ENCODE measurements at places on chromosomes 3 and 15. TPM values are rescaled to one million over a fixed set of nuclear protein-coding genes. Genes with fewer than 3 reads are reported as not detected.

GRCh38 chr3:108090049-108090700, 656 bp downstream of the CD47 start:
- DNase-seq: peak; percentile 56
- H3K36me3 ChIP-seq: no peaks in the 10 kb centered on the region
- H3K4me1 ChIP-seq: peaks cover 59% of the 10 kb centered on the region
- peak overlapping the region; percentile 95 for H3K27ac ChIP-seq
- no peaks in the 10 kb centered on the region for H3K27me3 ChIP-seq
- H3K4me3 ChIP-seq: peak overlapping the region; percentile 89

DNA sequence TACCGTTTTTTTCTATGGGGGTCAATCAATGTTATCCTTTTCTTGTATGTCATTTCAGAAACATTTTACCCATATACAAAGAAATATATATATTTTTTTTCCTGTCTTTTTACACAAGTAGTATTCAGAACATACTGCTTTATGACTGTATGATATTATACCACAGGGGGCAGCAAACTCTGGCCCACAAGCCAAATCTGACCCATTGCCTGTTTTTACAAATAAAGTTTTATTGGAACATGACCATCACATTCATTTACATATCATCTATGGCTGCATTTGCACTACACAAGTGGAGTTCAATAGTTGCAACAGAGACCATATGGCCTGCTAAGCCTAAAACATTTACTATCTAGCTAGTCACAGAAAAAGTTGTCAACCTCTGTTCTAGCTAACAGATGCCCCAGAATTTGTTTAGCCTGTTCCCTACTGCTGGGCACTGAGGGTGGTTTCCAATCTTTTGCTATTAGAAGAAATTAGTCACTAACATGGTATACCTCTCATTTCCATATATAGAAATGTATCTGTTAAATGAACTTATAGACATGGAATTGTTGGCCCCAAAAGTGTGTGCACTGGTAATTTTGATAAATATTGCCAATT, 57.7 kb downstream of the BFSP2 start:
- no peaks in the 10 kb centered on the region for H3K36me3 ChIP-seq
- H3K27ac ChIP-seq: no peak overlapping the region
- H3K4me1 ChIP-seq: peaks cover 11% of the 10 kb centered on the region
- H3K4me3 ChIP-seq: no peak overlapping the region
- H3K27me3 ChIP-seq: no peaks in the 10 kb centered on the region

NAALADL2 gene
- total RNA-seq: not detected

PPP1R2 gene
- 119 TPM for total RNA-seq

- no peak for DNase-seq
- no peaks in the 10 kb centered on the region for H3K27me3 ChIP-seq
- H3K27ac ChIP-seq: no peak overlapping the region
- no peak overlapping the region for H3K4me3 ChIP-seq
- no peaks in the 10 kb centered on the region for H3K4me1 ChIP-seq
- peaks cover 24% of the 10 kb centered on the region for H3K36me3 ChIP-seq
Observed at GRCh38 chr3:122493296-122493695, 21.4 kb downstream of the KPNA1 start.

UNC13C gene
- total RNA-seq: not detected

GRCh38 chr3:94481226-94481898, 418.5 kb downstream of the NSUN3 start:
- no peak overlapping the region for H3K4me3 ChIP-seq
- no peak for DNase-seq
- H3K27ac ChIP-seq: no peak overlapping the region
- no peaks in the 10 kb centered on the region for H3K4me1 ChIP-seq
- no peaks in the 10 kb centered on the region for H3K27me3 ChIP-seq
- H3K36me3 ChIP-seq: no peaks in the 10 kb centered on the region

DNA sequence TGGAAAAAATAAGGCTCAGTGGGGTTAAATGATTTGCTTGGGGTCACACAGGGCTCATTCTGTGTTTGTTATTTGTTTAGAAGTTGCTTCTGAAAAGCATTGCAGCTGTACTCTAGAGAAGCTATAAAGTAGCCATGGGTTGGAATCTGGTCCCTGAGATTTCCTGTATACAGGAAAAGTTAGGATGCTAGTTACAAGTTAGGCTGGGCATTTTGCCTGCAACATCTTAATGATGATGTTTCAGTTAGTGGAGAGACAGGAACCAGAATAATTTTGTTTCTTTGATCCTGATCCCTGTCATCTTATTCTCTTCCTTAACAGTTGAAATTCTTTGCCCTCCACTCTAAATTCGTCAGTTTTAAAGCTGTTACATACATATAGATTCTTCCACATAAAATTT, 445.3 kb downstream of the OTOL1 start:
- no peak for DNase-seq
- H3K4me3 ChIP-seq: no peak overlapping the region
- H3K27ac ChIP-seq: no peak overlapping the region
- H3K36me3 ChIP-seq: no peaks in the 10 kb centered on the region

KNG1 gene
- 0.47 TPM for total RNA-seq

DNA sequence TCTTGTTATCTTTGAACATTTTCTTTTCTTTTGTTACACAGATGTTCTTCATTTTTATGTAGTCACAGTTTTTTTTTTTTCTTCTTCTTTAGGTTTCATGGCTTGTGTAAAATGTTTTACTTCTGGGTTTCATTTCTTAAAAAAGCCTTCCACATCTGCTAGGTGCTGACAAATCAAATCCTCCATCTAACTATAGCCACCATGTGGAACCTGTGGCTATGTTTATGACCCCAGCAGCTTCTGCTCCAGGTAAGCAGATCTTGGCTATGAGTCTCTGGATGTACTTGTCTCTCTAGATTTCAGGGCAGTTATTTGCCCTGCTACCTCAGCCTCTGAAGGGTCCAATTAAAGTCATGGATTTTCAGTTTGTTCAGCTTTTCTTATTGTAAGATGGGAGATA, 44.5 kb downstream of the OXSM start:
- no peaks in the 10 kb centered on the region for H3K27me3 ChIP-seq
- DNase-seq: no peak
- H3K4me1 ChIP-seq: no peaks in the 10 kb centered on the region
- no peak overlapping the region for H3K4me3 ChIP-seq
- H3K27ac ChIP-seq: no peak overlapping the region

CATSPER2 gene
- total RNA-seq: 8.3 TPM

DNA sequence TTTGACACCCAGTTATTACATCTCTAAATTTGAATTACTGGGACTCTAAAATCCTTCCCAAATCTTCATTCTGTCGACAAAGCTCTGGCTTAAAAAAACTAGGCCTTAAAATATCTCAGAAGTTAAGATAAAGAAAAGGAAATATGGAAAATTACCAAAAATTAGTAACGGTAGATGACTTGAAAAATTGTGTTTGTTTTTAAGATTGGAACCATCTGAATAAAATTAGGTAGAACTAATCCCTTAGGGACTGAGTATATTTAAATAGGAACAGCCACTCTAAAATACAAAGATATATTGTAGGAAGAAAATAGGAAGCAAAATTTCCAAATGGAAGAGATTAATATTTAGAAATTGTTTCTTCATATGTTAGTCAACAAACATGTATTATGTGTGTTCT, 45.1 kb upstream of the CHMP2B start:
- H3K27me3 ChIP-seq: no peaks in the 10 kb centered on the region
- no peaks in the 10 kb centered on the region for H3K4me1 ChIP-seq
- no peak overlapping the region for H3K27ac ChIP-seq
- DNase-seq: no peak
- H3K4me3 ChIP-seq: no peak overlapping the region

FANCI gene
- 12.4 TPM for total RNA-seq

GRCh38 chr3:89113344-89113743, 5.9 kb downstream of the EPHA3 start:
- H3K4me3 ChIP-seq: no peak overlapping the region
- H3K4me1 ChIP-seq: no peaks in the 10 kb centered on the region
- no peak overlapping the region for H3K27ac ChIP-seq
- no peaks in the 10 kb centered on the region for H3K36me3 ChIP-seq
- no peak for DNase-seq

ADAMTSL3 gene
- 0.09 TPM for total RNA-seq

GRCh38 chr3:29537889-29538609, 257.2 kb downstream of the RBMS3 start:
- H3K27me3 ChIP-seq: no peaks in the 10 kb centered on the region
- no peaks in the 10 kb centered on the region for H3K36me3 ChIP-seq
- no peak overlapping the region for H3K27ac ChIP-seq
- H3K4me1 ChIP-seq: no peaks in the 10 kb centered on the region

DNA sequence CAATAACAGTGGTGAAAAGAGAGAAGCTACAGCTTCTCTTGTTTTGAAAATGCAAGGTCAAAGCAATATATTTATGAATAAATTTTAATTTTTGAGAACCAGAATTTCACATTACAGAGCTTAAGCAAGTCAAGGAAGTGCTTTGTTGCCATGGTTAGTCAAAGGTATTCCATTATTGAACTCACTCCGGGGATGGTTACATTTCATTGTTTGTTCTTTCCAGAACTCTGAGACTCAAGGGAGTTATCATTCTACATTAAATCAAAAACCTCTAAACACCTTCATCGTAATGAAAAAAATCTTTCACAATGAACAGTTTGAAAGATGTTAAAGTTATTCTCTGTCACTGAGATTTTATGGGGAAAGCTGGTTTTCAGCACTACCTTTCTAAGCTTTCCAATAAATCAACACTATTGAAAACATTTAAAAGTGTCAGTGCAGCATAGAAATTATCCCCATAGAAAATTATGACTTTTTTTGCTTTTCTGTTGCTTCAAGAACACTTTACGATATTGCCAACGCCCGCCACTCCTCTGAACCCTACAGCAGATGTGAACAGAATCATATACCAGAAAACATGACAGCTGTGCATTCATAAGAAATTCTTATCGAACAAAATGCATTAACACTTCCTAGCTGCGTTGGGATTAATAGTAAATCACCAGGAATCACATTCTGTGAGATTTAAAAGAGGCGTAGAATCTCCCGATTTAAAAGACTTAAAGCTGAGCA, 83.0 kb downstream of the OTOL1 start:
- no peak for DNase-seq
- H3K36me3 ChIP-seq: no peaks in the 10 kb centered on the region
- no peaks in the 10 kb centered on the region for H3K27me3 ChIP-seq
- H3K4me3 ChIP-seq: no peak overlapping the region
- H3K4me1 ChIP-seq: no peaks in the 10 kb centered on the region

GRCh38 chr15:66701422-66702034, 508 bp upstream of the SMAD6 start:
- H3K4me1 ChIP-seq: peaks cover 29% of the 10 kb centered on the region
- peak overlapping the region; percentile 89 for H3K4me3 ChIP-seq
- H3K27ac ChIP-seq: no peak overlapping the region
- no peaks in the 10 kb centered on the region for H3K36me3 ChIP-seq

MFGE8 gene
- total RNA-seq: 132 TPM

ADAMTS7 gene
- total RNA-seq: 2.3 TPM

DNA sequence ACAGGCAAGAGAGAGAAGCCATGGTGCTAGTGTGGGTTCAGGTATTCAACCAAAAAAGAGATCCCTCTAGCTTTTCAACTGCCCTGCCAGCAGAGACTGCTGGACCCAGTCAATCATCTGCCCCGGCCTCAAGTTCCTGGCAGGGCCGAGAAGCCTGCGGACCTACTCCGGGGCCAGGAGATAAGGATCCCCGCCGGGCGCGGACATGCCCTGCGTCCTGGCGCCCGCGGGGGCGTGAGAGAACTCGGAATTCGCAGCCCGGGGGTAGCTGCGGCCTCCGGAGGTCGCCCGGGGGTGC, 821 bp upstream of the MAGI1 start:
- no peak for DNase-seq
- H3K4me3 ChIP-seq: no peak overlapping the region
- no peak overlapping the region for H3K27ac ChIP-seq
- H3K27me3 ChIP-seq: peaks cover 6% of the 10 kb centered on the region
- H3K4me1 ChIP-seq: peaks cover 14% of the 10 kb centered on the region
- H3K36me3 ChIP-seq: no peaks in the 10 kb centered on the region

Measured in T-cell (primary cell).